ENCODE measurements at places on chromosomes 1 and 21.
A peak's percentile ranks its signal among the peaks of the same experiment; 100 is the strongest.

DNA sequence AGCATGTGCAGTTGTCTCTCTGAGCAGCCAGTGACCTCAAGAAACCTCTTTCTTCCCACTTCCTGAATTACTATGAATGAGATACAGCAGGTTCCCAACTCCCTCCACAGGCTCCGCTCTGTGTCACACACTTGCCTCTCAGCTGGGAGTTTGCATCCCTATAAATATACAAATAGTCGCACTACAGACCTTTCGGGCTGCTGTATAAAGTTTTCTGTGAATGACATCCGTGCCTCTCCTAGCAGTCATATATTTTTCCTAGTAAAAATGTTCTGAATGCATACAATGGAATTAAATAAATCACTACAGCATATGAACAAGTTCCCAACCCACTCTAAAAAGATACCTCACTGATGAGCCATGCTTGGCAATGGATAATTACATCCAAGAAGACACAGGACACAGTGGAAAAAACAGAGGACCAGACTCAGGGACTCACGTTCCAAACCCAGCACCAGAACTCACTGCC lies 66.8 kb downstream of the CAPZB start:
- no peak for DNase-seq

DNA sequence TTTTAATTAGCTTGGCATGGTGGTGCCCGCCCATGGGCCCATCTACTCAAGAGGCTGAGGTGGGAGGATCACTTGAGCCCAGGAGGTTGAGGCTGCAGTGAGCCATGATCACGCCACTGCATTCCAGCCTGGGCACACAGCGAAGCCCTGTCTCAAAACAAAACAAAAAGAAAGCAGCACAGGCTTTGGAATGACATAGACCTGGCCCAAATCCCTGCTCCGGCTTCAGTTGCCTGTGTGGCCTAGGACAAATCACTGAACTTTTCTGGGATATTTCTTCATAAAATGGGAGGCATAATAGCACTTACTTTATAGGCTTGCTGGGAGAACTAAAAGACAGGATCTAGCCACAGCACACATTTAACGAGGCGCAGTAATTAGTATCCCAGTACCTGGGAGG lies 2.4 kb downstream of the PEAR1 start:
- no peak for DNase-seq

DNA sequence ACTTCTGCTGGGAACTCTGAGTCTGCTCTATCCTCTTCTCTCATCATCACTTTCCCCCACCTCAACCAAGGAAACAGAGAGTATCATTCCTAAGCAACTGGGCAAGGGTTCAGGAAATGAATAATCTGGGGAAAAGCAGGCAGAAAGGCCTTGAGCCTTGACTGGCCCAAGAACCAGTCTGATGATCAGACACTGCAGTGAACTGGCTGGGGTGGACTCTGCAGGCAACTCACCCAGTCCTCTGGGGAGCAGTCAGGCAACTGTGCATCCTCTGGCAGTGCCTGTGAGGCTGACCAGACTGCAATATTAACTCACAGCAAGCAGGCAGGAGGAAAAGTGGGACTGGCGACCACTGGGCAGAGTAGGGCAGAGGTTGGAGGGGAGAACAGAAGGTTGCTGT lies 991 bp downstream of the ANKRD35 start:
- DNase-seq = no peak

- no peak for DNase-seq
Observed at GRCh38 chr1:156281281-156281680, 1.3 kb downstream of the SMG5 start.

GRCh38 chr1:229141689-229142377 lies 129.1 kb upstream of the RAB4A start:
- no peak for DNase-seq

GRCh38 chr1:205991237-205991636 lies 12.0 kb downstream of the RAB7B start:
- DNase-seq = no peak

DNA sequence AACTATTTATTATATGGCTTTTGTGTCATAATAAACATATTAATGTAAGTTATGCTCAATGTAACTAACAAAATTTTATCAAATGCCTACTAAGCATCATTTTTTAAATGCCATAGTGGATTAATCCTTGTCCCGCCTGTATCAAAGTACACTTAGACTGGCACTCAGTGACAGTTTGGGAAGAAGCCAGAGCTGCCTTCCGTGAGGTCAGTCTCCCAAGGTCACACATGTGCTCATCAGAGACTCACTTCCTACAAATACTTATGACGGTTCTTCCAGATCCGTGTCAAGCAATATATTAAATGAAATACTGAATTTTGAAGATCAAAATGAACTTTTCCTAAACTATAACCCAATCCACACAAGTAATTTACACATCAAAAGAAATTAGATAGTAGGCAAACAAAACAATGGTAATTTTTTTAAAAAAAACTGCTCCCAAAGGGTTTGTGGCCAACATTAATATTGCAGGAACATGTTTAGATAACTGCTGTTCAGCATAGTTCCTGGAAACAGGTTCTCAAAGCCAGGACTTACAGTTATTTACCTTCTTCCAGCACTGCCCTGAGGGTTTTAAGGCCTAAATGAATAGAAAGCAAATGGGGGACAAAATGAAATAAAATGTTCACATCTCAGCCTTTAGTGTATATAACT lies 27.2 kb downstream of the WLS start:
- no peak for DNase-seq

DNA sequence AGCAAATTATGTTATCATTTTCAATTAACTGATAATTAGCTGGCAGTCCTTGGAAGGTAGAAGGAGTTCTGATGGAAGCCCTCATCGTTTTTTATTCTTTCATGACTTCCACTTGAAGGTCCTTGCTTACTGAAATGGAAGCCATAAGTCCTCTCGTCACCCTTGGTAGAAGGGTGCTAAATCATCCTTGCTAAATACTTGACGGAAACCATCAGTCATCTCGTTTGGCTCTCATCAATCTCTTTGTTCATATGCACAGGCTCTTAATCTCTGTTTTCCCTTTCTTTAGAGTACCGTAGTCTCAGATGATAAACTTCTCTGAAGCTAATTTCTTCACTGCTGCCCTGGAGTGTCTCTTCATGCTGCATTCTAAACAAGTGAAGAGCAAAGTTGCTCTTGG lies 34.5 kb downstream of the UCK2 start:
- DNase-seq = no peak

DNA sequence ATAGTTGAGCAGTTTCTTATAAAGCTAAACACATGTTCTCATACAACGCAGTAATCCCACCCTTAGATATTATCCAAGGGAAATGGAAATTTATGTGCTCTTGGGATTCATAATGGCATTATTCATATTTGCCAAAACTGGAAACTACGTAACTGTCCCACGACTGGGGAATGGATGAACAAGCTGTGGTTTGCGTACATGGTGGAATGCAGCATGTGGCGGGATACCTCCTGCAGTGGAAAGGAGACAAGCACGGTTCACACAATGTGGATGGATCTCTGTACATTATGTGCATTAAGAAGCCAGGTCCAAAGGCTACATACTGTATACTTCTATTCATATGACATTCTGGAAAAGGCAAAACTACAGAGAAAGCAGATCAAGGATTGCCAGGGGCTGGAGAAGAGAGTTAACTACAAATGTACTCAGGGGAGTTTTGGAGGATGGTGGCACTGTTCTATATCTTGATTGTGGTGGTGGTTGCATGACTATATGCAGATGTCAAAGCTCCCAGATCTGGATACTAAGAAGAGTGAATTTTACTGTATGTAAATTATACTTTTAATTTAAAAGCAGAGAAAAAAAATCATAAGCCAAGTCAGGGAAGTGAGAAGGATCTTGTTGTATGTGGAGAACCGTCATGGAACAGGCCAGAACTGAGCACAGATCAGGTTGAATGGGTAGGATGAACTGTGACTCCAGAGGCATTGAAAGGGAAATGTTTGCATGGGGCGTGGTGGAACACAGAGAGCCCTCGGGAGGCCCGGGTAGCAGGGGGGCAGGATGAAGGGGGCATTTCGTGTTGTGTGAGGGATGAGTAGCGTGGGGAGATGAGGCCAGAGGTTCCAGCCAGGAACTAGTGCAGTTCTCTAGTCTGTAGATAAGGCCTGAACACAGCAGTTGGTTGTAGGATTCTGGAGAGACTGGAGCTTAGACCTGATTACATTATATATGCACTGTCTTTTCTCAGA lies 90.7 kb downstream of the GALNT2 start:
- no peak for DNase-seq

GRCh38 chr1:8544644-8545043 lies 226.7 kb downstream of the SLC45A1 start:
- DNase-seq = no peak

DNA sequence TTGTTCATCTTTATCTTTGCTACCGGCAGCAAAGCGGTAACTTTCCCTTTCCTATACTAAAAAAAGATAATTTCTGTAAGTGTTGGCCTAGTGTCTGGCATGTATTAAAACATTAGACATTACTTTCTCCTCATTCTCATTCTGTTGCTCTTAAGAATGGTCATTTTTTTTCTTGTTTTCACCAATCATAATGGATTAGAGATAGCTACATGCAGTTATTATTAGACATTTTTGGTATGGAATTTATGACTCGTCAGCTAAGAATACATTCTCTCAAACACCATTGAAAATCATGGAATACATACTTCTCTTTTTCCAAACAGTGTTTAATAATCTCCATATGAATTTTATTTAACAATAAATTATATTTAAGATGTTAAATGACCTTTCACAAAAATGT lies 1154.6 kb downstream of the BRINP3 start:
- DNase-seq = peak; percentile 9

GRCh38 chr1:206698011-206698410 lies 13.3 kb downstream of the MAPKAPK2 start:
- DNase-seq = no peak

DNA sequence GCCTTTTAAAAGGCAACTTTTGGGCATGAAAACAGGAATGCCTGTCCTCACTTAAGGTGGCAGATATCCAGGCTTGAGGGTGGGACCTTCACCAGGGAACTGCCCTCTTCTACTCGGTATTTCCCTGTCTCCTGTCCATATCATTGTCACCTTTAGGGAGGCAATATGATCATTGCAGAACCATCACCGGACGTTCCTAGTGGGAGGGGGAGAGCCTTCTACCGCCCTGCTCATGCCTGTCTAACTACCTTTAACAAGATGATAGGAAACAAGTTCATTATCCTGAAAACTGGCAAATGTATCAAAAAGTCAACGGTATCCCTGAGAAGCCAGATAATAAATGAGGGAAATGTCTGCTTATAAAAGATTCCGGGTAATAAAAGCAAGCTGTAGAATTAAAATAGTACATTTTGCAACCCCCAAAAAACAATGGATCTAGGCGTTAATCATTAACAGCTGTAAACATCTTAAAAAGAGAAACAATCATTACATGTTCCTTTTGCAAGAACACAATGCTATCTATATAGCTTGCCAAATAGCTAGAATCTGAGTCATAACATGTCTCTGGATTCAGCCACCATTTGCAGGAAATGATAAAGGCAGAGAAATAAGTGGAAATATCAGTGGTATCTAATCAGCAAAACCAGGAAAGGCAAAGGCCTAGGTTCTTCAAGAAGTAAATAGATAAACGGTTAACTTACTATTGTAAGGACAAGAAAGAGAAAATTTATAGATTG lies 852.9 kb upstream of the ADGRL4 start:
- no peak for DNase-seq

- DNase-seq = peak; percentile 67
Observed at GRCh38 chr1:43836267-43836951, 97.2 kb upstream of the ARTN start.

DNA sequence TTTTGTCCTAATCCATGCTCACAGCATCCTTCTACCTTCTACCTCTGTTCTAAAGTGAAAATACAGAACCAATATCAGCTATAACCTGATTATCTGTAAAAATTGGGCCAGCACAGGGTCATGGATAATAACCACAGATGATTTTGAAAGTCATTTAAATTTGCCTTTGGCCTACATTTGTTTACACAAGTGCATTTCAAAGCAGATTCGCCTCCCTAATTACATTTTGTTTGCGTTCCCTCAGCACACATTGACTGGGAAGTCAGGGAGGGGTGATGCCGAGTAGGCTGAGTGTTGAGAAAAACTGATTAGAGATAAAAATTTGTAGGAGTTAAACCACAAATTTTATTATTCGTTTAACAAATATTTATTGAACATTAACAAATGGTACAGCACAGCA lies 19.2 kb upstream of the RGS8 start:
- no peak for DNase-seq

GRCh38 chr1:162023181-162023546 lies 505 bp downstream of the OLFML2B start:
- no peak for DNase-seq

DNA sequence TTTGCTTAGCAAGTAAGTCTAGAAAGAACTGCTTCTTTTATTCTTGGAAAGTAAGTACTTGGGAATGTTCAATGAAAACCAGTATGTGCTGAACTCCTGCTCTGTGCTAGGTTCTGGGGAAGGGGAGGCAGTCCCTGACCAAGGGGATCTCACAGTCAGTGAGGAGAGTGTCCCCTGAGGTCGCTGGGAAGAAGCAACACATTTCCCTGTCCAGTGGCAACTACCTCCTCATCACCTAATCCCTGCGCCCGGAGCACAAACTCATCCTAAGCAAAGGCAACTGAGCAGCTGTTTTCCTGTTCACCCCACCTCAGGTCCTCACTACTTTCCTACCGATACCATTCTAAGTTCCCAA lies 61.7 kb upstream of the ANGPTL1 start:
- DNase-seq = no peak

DNA sequence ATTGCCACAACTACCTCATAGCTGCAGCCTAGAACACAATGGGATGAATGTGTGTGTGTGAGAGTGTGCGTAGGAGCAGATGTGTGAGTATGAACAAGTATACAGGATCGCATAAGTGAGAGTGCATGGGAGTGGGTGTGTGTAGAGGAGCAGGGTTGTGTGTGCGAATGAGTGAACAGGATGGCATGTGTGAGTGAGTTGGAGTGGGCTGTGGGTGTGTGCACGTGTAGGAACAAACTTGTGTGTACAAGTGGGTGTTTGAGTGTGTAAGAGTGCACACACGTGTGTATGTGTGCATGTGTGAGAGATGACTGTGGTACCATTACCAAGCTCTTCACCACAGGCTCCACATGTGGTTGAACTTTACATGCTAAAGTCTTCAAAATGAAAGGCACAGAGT lies 175.4 kb upstream of the EDN2 start:
- no peak for DNase-seq

- DNase-seq = no peak
Observed at GRCh38 chr1:41504114-41505035, 19.9 kb upstream of the EDN2 start.

- no peak for DNase-seq
Observed at GRCh38 chr1:53738205-53739108, 507 bp downstream of the GLIS1 start.

DNA sequence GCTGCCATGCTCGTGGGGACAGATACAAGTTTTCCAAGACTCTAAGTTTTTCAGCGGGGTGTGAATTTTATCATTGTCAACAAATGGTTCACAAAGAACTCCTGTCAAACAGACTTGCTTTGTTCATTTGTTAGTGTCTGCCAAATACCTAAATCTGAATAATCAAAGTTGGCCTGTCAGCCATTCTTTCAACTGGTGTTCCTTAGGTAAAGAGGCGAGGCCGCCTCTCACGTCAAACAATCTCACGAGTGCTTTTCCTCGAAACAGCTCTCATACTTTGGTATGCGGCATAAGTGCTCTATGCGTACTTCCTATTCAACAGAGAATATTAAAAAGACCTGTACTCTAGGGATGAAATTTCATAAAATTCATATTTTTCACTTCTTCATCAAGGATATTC lies 51.4 kb upstream of the KANK4 start:
- no peak for DNase-seq

GRCh38 chr1:29805122-29805895 lies 569.0 kb downstream of the PTPRU start:
- DNase-seq = no peak

Measured in HTR-8/SVneo (cell line).